ENCODE measurements at places on chromosomes 13 and 19. TPM values are rescaled to one million over a fixed set of nuclear protein-coding genes. Genes with fewer than 3 reads are reported as not detected.

The MYPOP gene
- total RNA-seq, result 3.2 TPM

The SIGLECL1 gene
- total RNA-seq, result not detected

The SCAMP4 gene
- 44.6 TPM for total RNA-seq

The ZMYM5 gene
- 52.3 TPM for total RNA-seq

The CD70 gene
- 1.8 TPM for total RNA-seq

The C19orf81 gene
- total RNA-seq, result not detected

The ZNF846 gene
- total RNA-seq, result 38.5 TPM

The ZNF416 gene
- 10.8 TPM for total RNA-seq

The SHISA7 gene
- total RNA-seq, result 1.5 TPM

The CD79A gene
- total RNA-seq, result 0.99 TPM

The CCDC70 gene
- total RNA-seq, result not detected

The CACNG8 gene
- 0.99 TPM for total RNA-seq

The TINCR gene
- 4.8 TPM for total RNA-seq

The UHRF1 gene
- 28.5 TPM for total RNA-seq

The CEACAM7 gene
- total RNA-seq, result 3.4 TPM

Measured in camera-type eye (tissue), 1 donor.